ENCODE measurements at places on chromosomes 1 and 21.

DNA sequence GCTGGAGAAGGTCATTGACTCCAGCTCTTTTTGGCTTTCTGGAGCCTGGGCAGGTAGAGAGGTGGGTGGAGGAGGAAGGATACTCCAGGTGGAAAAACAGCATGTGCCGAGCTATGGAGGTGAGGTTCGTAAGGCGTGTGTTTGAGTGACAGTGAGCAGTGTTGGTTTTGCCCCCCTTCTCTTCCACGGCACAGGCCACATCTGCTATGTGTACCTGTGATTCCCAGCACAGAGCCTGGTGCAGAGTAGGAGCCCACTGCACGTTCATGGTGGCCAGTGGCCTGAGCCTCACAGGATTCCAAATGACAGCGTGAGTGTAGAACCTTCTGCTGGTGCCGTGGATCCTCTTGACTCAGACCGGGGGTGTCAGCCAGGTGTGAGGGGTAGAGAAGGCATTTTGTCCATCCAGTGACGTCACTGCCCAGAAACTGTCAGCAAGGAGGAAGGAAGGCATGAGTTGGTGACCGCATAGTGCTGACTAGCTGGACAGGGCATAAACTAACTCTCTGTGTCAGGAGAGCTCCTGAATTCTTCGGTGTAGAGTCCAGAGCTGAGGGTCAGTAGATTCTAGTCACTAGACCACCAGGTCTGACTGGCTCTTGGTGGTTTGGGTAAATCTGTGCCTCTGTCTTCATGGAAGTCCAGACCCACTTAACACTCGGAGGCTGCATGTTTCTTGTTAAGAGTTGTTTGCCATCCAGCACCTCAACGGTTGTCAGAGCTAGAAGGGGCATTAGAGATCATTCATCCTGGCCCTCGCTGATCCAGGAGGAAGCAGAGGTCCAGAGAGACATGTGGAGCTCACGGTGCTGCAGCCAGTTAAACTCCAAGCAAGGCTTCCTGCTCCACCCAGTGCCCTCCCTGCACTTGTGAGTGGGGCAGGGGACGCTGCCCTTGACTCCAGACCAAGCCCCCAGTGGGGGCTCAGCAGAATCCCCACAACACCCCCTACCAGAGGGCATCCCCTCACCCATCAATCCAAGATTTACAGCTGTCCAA, 3.8 kb downstream of the QSOX1 start:
- DNase-seq: no peak

- peak; percentile 60 for DNase-seq
Measured at GRCh38 chr1:110210604-110211495, 736 bp downstream of the KCNC4 start.

GRCh38 chr1:196115646-196116045, 492.6 kb downstream of the KCNT2 start:
- DNase-seq: no peak

DNA sequence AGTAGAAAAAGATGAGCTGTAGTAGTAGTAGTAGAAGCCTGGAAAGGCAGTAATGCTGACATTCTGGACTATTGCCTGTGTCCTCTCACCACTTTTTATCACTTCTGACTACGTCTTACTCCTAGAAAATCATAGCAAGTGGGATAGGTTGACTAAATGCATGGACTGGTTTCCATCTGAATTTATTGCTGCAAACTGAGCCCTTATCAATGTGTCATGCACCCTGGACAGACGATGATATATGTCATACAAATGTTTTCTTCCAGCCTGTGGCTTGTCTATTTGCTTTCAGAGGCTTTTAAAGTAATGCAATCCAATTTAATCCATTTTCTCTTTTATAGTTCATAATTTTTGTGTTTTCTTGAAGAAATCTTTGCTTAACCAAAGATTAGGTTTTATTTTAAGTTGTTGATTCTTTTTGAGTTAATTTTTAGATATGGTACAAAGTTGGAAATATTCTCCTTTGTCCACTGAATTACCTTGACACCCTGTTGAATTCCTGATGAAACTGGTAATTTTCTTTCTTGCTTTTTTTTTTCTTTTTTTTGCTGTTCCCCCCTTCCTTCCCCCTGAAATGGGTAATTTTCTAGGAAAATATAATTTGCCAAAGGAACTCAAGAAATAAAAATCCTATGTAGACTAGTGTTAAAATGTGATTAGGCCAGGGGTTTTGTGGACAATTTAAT, 47.1 kb downstream of the PHACTR4 start:
- no peak for DNase-seq

DNA sequence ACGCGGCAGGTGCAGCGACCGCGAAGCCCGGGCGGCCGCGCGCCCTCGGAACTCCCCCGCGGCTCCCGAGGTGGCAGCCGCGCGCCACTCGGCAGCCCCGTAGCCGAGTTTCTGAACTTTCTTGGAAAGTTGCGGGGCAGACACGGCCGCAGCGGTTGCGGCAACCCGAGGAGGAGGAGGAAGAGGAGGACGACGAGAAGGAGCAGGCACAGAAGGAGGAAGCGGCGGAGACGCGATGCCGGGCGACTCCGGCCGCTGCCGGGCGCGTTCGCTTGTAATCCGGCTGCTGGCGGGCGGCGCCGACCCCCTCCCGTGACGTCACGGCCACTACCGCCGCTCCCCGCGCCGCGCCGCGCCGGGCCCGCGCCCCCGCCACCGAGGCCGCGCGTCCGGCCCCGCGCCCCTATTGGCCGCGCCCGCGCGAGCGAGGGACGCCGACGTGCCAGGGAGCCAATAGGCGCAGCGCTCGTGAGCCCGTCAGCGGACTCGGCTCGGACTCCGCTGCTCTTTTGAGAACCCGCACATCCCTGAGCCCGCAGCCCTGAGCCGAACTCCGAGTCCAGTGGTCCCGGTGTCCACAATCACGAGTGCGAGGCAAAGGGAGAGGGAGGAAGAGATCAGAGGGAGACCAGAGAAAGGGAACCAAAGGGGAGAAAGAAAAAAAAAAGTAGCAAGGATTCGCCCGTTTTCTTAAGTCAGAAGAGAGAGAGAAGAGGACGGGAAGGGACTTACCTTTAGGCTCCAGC, 736 bp upstream of the BARHL2 start:
- no peak for DNase-seq

GRCh38 chr1:103101399-103101798, 6.9 kb downstream of the COL11A1 start:
- no peak for DNase-seq

DNA sequence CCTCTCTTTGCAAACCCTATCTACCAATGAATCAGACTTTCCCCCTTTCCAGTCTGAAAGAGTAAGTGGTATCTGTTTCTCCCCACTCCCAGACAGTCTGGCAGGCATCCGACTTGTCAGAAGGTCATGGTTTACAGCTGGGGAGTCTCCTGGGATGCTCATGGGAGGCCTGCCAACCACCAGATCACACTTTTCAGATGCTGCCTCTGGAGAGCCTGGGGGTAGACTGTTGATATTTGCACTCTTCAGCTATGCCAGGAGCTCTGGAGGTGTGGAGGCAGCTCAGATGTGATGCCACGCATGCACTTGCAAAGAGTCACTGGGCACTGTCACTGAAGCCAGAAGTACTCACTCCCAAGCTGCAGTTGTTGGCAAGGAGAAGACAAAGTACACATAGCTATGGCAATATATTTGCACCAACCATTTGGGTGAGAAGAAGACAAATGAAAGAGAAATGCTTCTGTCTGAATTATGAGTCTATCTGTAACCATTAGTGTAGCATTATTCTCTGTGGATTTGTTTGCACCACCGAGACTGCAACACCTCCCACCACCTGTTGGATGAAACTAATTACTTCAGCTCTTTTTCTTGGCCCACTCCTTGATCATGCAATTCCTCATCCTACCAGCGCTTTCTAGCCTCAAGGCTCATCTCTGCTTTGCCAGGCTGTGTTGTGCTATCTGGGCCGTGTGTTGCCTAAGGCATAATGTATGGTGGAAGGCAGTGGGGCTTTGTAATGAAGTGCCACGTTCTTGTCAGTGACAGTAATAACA, 133.0 kb upstream of the SPAG17 start:
- no peak for DNase-seq

DNA sequence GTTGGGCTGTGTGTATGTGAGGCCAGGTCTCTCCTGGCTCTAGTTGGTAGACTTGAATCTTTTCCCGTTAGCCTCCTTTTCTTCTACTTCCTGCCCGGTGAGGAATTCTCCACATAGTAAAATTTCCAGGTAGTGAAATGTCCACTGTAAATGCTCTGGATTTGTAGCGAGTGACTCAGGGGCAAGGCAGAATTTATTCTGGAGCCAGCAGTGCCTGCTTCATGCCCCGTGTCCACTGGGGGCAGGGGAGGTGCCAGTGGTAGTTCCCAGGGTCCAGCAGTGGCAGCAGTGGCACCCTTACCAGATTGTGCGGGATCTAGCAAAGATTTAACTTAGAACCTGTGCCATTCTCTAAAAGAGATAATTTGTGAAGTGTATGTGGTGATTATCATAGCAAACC, 74.5 kb upstream of the USP24 start:
- no peak for DNase-seq

DNA sequence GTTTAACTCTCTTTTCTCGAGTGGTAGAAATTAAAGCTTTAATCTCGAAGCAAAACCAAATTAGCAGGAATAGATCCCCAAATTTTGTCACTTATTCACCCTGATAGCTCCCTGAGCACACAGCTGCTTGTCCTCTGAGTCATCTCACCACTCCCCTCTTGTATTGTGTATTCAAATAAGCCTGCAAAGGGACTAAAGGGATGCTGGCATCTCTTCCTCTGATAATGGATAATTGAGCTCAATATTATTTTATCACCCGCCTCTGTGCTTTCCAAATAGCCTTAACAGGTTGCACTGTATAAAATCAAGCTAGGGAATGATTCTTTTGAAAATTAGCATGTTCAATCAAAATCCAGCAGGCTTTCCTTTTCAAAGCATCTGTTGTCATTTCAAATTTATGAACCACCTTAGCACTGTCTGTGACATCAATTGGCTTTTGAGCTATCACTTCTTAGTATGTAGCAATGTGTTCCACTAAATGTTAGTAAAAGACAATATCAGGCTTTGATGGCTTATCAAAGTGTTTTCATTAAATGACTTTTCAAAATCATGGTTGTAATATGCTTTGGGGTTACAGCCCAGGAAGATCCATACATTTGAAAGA, 561.6 kb downstream of the PLA2G4A start:
- DNase-seq: no peak

DNA sequence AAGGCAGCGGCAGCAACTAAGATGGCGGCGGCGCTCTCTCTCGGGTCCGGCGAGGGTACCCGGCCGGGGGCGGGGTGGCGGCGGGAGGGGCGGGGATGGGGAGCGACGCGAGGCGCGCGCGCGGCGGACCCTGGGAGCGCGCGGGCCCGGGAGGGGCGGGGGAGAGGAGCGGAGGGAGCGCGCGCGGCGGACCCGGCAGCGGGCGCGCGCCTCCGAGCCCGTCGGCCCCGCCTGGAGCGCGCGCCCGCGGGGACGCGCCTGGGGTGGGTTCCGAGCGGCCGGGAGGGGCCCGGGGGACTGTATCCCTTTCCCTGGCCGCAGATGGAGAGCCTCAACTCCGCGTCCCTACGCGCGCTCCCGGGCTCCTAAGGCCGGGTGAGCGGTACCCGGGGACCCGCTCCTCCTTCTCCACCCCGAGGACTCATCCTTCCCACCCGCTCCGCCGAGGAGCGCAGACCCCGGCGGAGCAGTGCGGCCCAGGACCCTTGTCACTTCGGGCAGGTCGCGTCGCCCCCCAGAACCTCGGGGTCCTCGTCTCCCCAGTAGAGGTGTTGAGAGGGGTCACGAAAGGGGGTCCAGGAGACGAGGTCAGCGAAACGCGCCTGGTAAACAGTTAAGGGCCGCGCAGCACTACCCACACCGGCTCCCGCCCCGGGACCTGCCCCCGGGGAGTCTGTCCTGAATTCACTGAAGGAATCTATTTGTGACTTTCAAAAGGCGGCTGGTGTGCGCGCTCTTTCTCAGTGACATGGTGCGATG, at the start of gene CLSTN1:
TSS of gene CLSTN1 (minus strand) at position 23 of the 759 bp plus-strand sequence. CDS start 232 bp downstream, outside the sequence.
- peak; percentile 87 for DNase-seq

DNA sequence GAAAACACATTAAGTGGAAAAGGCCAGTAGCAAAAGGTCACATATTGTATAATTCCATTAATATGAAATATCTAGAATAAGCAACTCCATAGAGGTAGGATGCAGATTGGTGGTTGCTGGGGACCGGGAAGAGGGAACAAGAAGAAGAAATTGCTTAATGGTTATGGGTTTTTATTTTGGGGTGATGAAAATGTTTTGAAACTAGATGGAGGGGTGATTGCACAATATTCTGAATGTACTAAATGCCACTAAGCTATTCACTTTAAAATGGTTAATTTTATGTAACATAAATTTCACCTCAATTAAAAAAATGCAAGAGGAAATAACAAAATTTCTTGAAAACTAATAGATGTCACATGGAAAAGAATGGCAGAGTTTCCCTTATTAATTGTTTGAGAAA, 6.7 kb downstream of the KIAA0040 start:
- no peak for DNase-seq

DNA sequence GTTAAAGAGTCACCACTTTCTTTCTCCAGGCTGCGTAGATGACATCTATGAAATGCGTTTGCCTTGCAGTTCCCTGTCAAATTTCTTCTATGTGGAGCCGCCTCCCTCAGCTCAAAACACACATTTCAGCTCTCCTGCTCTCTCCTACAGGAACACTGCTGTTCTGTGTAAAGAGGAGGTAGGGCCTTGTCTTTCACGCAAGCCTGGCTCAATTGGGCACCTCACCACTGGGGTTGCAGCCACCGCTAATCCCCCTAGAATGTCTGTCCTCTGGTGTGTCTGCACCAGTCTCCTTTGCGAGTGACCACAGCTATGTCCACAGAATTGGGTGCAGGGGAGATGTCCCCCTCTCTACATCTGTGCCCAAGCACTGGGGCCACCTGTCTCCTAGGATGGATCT, 31.8 kb upstream of the CFHR4 start:
- no peak for DNase-seq
